ENCODE measurements at places on chromosomes 1 and 21. TPM values are rescaled to one million over a fixed set of nuclear protein-coding genes. Genes with fewer than 3 reads are reported as not detected.

DNA sequence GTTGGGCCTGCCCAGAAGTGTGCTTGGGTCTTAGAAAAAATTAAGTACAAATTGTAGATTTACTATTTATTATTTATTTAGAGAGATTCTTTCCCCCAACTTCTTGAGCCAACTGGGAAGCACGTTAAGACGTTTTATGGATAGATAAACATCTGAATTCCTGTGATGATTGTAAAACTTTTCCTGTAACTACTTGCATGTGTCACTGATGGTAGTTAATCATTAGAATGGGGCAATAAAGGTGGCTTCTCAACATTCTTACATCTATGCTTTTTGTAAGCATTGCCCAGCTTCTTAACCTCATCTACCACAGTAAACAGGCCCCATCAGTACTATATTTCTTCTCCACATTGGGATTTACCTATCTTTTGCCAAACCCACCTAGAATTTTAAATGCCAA, 559.8 kb downstream of the LMO4 start:
- no peak for DNase-seq

DNA sequence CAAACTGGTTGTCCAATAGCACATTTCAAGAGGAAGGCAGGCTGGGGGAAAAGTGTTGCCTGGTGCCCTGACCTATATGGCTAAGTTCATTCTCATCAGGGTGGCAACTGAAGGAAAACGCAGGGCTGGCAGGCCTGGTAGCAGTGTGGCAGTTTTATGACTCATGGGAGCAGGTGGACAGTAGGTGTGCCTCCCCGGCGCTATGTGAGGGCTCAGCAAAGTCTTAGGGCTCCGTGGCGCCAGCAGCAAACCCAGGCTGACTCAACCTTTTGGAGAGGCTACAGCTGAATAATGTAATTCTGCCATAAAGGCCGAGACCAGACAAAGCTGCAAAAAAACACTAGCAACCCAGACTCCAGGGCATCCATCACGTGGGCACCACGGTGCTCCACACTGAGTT, 23.6 kb downstream of the GADD45A start:
- DNase-seq, result no peak

- DNase-seq, result no peak
Observed at GRCh38 chr1:46394872-46395465, 852 bp downstream of the FAAH start.

- DNase-seq, result no peak
Observed at GRCh38 chr1:32073299-32074229, 825 bp downstream of the TMEM39B start.

GRCh38 chr1:29527314-29528004, 291.1 kb downstream of the PTPRU start:
- DNase-seq, result no peak

- DNase-seq, result no peak
Observed at GRCh38 chr1:205451759-205452164, 4.1 kb downstream of the BLACAT1 start.

- no peak for DNase-seq
Observed at GRCh38 chr1:67159233-67159632, 7.0 kb upstream of the IL23R start.

DNA sequence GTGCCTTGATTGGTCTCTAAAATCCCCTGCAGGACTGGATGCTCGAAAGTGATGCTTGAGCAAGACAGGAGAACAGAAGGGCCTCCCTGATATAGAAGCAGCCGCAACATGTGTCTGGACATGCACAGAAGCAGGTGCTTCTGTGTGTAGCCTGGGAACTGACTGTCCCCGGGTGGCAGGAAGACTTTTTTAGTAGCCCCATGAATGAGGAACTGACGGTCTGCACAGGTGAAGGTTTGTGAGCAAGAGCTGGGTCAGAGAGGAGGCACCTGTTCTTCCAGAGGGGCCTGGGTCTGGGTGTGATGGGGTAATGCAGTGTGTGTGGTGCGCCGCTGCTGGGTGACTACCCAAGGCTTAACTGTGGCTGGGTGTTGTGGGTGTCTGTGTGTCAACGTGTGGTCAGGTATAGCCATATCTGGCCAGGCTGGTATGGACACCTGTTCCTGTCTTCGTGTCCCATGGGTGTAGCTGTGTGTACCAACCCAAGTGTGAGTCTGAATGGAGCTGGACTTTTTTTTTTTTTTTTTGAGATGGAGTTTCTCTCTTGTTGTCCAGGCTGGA, 39.1 kb upstream of the FOXO6 start:
- no peak for DNase-seq

Gene TEKT2
- total RNA-seq, result 0.25 TPM

Gene ADAM30
- not detected for total RNA-seq

Data from dermis microvascular lymphatic vessel endothelial cell (primary cell).